Renal pelvis (tissue), 12 donors: ENCODE measurements at places on chromosomes 1 and 21. TPM values are rescaled to one million over a fixed set of nuclear protein-coding genes. Genes with fewer than 3 reads are reported as not detected.

Gene IL20
- not detected for polyA plus RNA-seq

Gene HCRTR1
- 0.14 TPM for polyA plus RNA-seq

Gene FAM3B
- polyA plus RNA-seq: 15.8 TPM

GRCh38 chr1:17998889-17999288 is 108.7 kb upstream of the IGSF21 start:
- DNase-seq: no peak

Gene KRTAP10-5
- not detected for polyA plus RNA-seq

GRCh38 chr21:29979043-29979442 is 39.2 kb upstream of the GRIK1 start:
- DNase-seq: no peak

GRCh38 chr21:18772897-18773296 is 369.3 kb upstream of the TMPRSS15 start:
- no peak for DNase-seq
